Endothelial cell (in vitro differentiated cells): ENCODE measurements at places on chromosomes 16 and 17.

- no peak for DNase-seq
These were observed 6.7 kb upstream of the HEATR3 start for GRCh38 chr16:50059111-50059510.

- DNase-seq = peak; percentile 72
These were observed at the start of gene NRN1L for GRCh38 chr16:67884684-67885083. Gene NRN1L (plus strand): TSS chr16:67884885. CDS start chr16:67884904, 19 bp downstream.

- no peak for DNase-seq
These were observed 3.6 kb downstream of the ALKBH5 start for GRCh38 chr17:18187226-18187625.

DNA sequence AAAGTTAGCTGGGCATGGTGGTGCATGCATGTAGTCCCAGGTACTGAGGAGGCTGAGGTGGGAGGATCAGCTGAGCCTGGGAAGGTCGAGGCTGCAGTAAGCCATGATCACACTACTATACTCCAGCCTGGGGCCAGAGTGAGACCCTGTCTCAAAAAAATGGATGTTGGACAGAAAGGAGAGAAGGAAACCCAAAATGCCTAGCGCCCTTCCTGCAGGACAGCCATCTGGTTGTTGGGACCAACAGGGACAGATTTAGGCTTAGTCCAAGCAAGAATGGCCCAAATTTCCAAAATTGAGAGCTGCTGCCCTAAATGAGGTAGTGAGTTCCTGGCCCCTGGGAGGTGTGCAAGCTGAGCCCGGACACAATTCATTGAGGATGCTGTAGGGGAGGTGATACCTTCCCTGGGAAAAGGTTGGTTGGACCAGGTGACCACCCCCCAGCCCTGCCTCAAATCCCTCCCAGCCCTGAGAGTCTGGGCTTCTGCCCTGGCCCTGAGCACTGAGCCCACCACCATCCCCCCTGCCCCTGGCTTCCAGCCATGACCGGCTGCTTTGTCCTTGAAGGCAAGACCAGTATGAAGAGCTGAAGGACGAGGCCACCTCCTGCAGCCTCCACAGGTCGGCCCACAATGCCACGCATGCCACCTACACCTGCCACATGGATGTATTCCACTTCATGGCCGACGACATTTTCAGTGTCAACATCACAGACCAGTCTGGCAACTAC is 35.1 kb downstream of the IL21R start:
- no peak for DNase-seq
